HuH-7 (cell line): ENCODE measurements at places on chromosomes 1 and 21.

- no peak for DNase-seq
Observed at GRCh38 chr21:25425156-25425555, 182.1 kb downstream of the MRPL39 start.

DNA sequence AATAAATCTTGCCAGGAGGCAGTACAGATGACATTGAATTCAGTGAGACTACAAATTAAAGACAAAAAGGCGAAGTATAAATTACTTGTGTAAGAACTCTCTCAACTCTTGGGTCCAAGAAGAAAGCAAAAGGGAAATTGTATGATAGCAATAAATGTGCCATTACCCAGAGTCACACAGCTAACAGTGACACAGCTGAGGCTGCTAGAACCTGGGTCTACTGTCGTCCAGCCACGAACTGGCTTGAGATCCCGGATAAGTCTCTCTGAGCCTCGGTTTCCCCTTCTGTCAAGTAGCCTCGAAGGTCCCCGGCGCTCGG is 362 bp upstream of the ROR1 start:
- DNase-seq: no peak

- DNase-seq: no peak
Observed at GRCh38 chr1:113887402-113888175, at the start of gene BCL2L15. TSS of gene BCL2L15 (minus strand) at chr1:113887581. CDS start at chr1:113887375, 206 bp downstream.

- DNase-seq: no peak
Observed at GRCh38 chr1:6658359-6659060, 33.8 kb downstream of the THAP3 start.

DNA sequence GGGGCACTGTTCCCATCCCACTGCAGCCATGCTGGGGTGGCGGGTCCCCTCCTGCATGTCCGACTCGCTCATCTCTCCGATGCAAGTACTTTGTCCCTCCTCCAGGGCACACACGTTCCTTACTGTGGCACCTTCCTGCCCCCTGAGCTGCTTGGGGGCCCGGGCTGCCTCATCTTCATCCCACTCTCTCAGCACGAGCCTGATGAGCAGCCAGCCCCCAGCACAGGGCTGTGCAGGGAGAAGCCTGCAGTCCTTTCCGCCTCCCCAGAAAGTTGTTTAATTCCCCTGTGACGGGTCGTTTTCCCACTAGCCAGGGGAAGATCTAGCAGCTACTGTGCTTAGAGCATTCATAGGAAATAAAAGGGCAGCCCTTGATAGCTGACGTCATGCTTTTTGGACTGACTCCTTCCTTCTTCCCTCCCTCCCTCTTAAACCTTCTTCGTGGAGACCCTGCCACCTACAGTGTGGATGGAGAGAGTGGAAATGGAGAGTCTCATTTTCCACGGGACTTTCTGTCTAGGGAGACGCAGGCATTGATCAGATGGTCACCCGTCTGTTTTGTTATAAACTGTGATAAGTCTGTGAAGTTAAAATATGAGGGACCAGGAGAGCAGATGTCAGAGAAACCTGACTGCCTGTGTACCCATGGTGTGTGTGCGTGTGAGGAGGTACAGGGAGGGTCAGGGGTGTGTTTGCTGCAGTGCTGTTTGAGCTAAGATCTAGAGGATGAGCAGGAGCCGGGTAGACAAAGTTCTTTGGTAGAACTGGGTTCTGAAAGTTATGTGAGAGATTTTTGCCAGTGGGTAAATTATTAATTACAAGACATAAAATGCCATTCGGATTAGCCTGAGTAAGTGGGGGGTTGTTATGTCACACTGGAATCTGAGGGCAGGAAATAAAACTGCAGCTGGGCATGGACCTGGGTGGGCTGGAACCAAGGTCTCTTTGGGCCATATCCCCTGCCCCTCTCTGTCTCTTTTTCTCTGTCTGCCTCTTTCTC is 34.3 kb downstream of the GPR137B start:
- no peak for DNase-seq

DNA sequence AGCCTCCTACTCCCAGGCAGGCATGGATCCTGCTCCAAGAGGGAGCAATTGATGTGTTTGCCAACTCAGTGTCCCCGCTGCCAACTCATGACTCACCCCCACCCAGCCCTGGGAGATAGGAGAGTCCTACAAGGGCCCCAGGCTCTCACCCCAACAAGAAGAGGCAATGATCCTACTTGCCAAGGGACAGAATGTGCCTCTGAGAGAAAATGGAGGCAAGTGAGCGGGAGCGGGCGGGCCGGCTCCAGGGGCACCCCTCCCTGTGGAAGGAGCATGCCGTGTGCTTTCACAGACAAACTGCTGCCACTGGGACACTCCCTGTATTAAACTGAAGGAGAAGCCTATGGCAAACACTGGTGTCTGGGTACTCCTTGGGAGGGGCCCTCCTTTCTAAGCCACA is 16.7 kb downstream of the PKP1 start:
- no peak for DNase-seq

DNA sequence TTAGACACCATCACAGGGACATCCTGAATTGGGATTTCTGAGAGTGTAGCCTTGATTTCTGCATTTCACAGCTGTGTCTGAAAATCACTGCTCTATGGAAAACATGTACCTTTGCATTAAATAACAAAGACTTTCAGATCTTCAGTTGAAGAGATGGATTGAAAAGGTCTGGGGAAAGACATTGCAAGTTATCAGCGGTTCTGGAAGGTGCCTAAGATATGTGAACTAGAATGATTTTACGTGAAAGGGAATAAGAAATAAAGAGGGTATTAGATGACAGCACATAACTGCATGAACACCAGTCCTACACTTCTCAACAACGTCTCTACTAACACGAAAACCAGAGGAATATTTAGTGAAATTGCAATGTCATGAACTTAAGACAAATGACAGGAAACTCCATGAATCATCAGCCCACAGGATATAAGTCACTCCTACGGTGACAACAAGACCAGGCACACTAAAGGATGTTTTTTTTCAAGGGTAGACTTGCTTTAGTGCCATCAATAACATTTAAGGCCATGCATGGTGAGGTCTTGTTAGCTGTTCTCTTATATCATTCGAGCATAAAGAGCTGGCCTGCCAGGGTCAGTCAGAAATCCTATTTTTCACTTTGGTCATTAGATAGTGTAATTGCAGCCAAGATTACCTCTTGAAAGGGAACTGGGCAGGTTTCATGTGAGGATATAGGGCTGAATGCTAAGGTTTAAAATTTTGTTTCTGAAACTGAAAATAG is 283.1 kb downstream of the GRIK1 start:
- DNase-seq: no peak

GRCh38 chr1:44371206-44371605 is 16.1 kb upstream of the ERI3 start:
- no peak for DNase-seq

DNA sequence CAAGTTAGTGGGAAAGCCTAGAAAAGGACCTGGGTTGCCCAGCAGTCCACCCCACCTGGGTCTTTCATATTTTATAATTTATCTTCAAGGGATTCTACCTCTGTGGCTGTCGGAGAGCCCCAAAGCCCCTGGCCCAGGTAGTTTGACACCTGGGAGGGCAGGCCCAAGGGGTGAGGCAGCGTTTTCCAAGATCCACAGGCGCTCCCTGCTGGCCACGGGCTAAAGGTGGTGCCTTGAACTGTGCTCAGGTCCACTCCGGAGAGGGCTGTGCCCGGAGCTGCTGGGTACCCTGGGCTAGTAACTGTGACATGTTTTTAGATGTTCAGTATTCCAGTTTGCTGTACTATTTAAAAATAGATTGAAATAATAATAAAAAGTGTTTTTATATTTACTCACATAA is 37.2 kb upstream of the CRNN start:
- peak; percentile 5 for DNase-seq

- DNase-seq: no peak
Observed at GRCh38 chr1:118944133-118944532, 44.0 kb downstream of the TBX15 start.

GRCh38 chr1:112905395-112906149 is 50.4 kb downstream of the SLC16A1 start:
- DNase-seq: no peak

DNA sequence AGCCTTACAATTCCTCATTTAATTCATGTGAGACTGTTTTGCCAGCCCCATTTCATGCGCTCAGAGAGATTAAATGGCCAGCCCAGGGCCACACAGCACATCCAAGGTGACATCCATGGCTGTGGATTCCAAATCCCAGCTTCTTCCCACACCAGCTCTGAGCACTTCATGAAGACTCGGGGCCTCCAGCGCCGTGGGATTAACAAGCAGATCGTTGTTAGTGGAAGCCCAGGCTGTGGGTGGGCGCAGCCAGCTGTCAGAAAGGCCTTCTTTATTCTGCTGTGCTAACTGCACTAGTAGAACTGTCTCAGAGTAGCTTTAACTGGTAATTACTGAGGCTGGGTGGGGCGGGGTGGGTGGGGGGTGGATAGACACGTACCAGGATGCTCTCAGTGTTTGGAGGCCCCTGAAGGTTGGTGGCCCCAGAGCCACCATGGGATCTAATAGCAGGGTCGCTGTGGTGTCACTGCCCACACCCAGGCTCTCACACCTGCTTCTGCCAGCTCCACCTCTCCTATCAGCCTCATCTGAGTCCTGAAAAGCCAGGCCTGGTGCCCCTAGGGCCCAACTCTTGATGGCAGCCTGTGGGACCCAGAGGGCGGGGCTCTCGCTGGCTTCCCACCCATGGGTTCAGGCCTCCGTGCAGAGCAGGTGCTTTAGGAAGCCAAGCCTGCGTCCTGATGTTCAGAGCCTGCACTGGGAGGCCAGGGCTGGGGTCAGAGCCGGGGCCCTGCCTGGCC is 3.4 kb downstream of the BMP8A start:
- no peak for DNase-seq

DNA sequence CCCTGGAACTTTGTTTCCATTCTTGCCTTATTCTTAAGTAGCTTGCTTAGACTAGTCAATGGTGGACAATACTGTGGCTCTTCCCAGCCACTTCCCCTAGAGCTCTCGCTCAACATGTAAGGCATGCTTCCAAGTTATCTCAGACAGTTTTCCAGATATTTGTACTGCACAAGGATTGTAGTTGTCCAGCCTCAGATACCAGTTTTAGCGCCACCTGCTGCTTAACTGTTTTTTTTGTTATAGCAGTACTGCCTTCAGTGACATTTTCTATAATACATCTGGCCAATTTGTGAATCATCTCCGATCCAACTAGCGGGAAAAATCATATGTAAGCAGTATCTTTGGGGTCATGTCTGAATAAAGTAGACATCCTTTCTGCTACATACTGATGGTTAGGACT is 346.7 kb upstream of the ADGRL4 start:
- DNase-seq: peak; percentile 12

DNA sequence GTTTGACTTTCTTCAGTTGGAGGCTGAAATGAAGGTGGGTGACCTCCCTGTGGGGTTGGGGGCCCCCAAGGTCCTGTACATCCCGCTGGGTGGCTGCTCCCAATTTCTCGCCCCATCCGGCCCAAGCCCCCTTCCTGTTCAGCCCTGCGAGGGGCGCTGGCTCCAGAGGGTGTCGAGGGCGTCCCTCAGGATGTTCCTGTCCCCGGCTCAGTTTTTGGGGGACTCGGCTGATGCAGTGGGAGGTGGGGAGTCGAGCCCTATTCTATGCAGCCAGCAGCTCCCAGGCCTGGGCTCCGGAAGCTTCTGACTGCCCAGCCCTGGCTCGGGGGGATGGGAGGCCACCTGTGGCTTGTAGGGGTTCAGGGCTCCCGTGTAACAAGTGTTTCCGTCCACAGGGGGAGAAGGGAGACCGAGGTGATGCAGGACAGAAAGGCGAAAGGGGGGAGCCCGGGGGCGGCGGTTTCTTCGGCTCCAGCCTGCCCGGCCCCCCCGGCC is 38.2 kb downstream of the SLC19A1 start:
- DNase-seq: no peak

DNA sequence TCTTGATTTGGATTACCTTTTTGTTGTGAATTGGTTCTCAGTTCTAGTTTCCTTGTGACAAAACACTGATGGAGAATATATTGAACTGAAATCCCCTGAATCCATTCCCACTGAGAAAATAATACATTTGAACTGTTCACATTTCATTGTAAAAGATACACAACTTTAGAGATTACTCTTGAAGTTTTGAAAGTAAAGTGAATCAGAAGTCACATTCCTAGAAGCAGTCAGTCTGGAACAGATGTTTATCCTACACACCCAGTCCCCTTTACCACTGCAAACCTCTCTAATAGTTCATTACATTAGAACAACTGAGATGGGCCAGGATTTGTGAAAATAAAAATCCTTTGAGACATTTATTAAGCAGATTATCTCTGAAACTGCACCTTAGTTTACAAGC is 3.4 kb downstream of the RERE start:
- no peak for DNase-seq

- no peak for DNase-seq
Observed at GRCh38 chr1:100736746-100737145, 17.2 kb downstream of the VCAM1 start.

DNA sequence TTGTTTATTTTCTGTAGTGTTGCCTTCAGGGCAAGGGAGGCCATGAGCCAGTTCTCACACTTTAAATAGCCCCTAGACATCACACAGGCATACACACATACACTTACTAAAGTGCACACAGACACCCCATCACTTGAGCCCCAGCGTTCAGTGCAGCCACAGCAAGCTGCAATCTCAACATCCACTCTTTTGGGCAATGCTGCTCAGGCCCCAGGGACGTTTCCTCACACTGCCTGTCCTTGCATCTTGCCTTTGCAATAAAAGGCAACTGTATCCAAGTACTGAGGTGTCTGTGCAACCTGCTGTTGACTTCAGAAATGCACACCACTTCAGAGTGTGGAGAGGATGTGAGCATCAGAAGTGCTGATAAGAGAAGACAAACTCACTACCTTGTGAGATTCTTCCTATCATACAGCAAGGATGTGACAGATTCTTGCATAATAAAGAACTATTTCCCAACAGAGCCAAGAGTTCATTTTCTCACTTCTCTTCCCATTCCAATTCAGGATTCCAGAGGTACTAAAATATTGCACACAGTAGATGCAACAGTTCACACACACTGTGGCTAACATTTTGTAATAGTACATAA is 36.2 kb downstream of the IRF2BP2 start:
- DNase-seq: no peak

- no peak for DNase-seq
Observed at GRCh38 chr1:24964811-24965570, 34.9 kb upstream of the RUNX3 start.

- DNase-seq: no peak
Observed at GRCh38 chr21:38205940-38206339, 50.9 kb upstream of the KCNJ15 start.

GRCh38 chr1:235287208-235287882 is 40.6 kb downstream of the ARID4B start:
- DNase-seq: no peak

DNA sequence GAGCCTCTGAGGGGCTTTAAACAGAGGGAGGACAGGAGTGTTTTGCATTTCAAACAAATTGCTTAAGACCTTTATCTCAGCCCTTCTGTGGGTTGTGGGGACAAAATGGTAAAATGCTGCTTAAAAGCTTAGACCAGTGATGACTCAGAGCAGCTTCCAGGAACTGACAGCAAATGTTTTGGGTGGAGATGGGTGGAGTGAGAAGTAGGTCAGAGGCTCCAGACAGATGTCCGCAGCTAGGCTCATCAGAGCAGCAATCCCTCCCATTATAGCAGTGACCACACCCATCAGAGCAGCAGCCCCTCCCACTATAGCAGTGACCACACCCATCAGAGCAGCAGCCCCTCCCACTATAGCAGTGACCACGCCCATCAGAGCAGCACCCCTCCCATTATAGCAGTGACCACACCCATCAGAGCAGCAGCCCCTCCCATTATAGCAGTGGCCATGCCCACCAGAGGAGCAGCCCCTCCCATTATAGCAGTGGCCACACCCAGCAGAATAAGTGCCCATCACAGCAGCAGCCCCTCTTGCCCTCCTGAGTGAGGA is 532.2 kb downstream of the MATN1 start:
- no peak for DNase-seq
